Endothelial cell of umbilical vein (primary cell): ENCODE measurements at places on chromosomes 2 and 18. TPM values are rescaled to one million over a fixed set of nuclear protein-coding genes. Genes with fewer than 3 reads are reported as not detected.

Gene FOXI3
- not detected in 2 replicates for polyA plus RNA-seq

Gene RBM44
- polyA plus RNA-seq = 0.14 and 0.16 TPM in 2 replicates

Gene MREG
- 0.37 and 0.41 TPM in 2 replicates for polyA plus RNA-seq

Gene DNAH6
- 0.03 TPM in 1 of 2 replicates, not detected in the other for polyA plus RNA-seq

Gene WNT6
- polyA plus RNA-seq = not detected in 2 replicates

Gene IL1B
- 0.25 TPM in 1 of 2 replicates, not detected in the other for polyA plus RNA-seq

Gene CDCA7
- polyA plus RNA-seq = 12.1 and 14.9 TPM in 2 replicates

Gene KIAA2012
- not detected in 2 replicates for polyA plus RNA-seq

Gene ACVR1C
- 0.03 TPM in 1 of 2 replicates, not detected in the other for polyA plus RNA-seq

Gene IL1F10
- not detected in 2 replicates for polyA plus RNA-seq

Gene C1QL2
- polyA plus RNA-seq = not detected in 2 replicates
